ENCODE measurements at places on chromosomes 3 and 15. TPM values are rescaled to one million over a fixed set of nuclear protein-coding genes. Genes with fewer than 3 reads are reported as not detected.

- DNase-seq: no peak
- no peaks in the 10 kb centered on the region for H3K36me3 ChIP-seq
- H3K27me3 ChIP-seq: peaks cover 5% of the 10 kb centered on the region
- no peak overlapping the region for H3K27ac ChIP-seq
- H3K4me3 ChIP-seq: no peak overlapping the region
- H3K4me1 ChIP-seq: no peaks in the 10 kb centered on the region
Observed at GRCh38 chr15:40498891-40499290, 28.1 kb downstream of the CHST14 start.

GRCh38 chr3:59069838-59070237 is 20.0 kb upstream of the CFAP20DC start:
- H3K27ac ChIP-seq: no peak overlapping the region
- no peaks in the 10 kb centered on the region for H3K36me3 ChIP-seq
- no peaks in the 10 kb centered on the region for H3K27me3 ChIP-seq
- no peak for DNase-seq
- no peak overlapping the region for H3K4me3 ChIP-seq

DNA sequence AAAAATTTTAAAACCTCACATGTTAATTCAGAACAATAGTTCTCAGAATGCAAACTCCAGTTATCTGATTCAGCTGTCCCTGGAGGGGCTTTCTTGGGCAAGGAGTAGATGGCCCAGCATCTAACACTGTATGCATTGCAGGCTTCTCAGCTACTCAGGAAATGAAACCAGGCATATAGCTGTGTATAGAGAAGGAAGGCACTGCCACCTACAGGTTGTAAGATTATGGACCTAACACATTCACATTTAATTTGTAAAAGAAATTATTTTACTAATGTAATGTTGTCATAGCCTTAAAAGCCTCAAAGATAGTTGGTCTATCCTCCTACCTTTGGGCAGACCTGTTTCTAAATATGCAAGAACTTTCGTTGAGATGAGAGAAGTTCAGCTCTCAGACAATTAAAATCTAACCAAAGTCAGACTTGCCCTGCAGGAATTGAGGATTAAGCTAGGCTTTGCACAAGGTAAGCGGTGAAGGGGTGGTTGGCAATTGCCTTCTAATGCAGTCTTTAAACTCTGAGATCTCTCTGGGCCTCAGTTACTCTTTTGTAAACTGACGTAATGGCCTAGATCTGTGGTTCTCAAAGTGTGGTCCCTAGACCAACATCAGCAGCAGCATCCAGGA is 132.8 kb upstream of the SLC24A5 start:
- H3K27ac ChIP-seq: no peak overlapping the region
- DNase-seq: no peak
- no peaks in the 10 kb centered on the region for H3K27me3 ChIP-seq
- no peak overlapping the region for H3K4me3 ChIP-seq

The ZMYND10 gene
- total RNA-seq: 2.8 TPM

Data from upper lobe of right lung (tissue), 1 donor.